ENCODE measurements at places on chromosomes 7 and 10. TPM values are rescaled to one million over a fixed set of nuclear protein-coding genes. Genes with fewer than 3 reads are reported as not detected.

Gene ZNF239
- polyA plus RNA-seq = 10.5 TPM

Gene SPDYE16
- 1.5 TPM for polyA plus RNA-seq

Gene SEPTIN14
- 0.47 TPM for polyA plus RNA-seq

Gene ANXA11
- 19.0 TPM for polyA plus RNA-seq

Gene HDAC9
- polyA plus RNA-seq = 30.9 TPM

Gene TACC2
- polyA plus RNA-seq = 107 TPM

Gene MYH16
- not detected for polyA plus RNA-seq

Gene HOXA3
- 29.2 TPM for polyA plus RNA-seq

Gene TMEM229A
- 3.7 TPM for polyA plus RNA-seq

Gene CPA4
- 1.6 TPM for polyA plus RNA-seq

Gene ZNF488
- 32.5 TPM for polyA plus RNA-seq

Gene EN2
- 0.22 TPM for polyA plus RNA-seq

Gene LOXL4
- 0.76 TPM for polyA plus RNA-seq

Gene FAM24B
- 8.5 TPM for polyA plus RNA-seq

Gene LIPF
- not detected for polyA plus RNA-seq

Gene SRGN
- 27.5 TPM for polyA plus RNA-seq

Gene TMEM273
- 3.5 TPM for polyA plus RNA-seq

Gene ITIH5
- 53.3 TPM for polyA plus RNA-seq

Gene TAS2R41
- not detected for polyA plus RNA-seq

Gene DNTT
- not detected for polyA plus RNA-seq

Gene IGF2BP3
- 18.8 TPM for polyA plus RNA-seq

Gene ENTPD1
- polyA plus RNA-seq = 23.6 TPM

Gene ABCC2
- polyA plus RNA-seq = 0.44 TPM

Gene MRPS33
- polyA plus RNA-seq = 64.0 TPM

Gene DYNC1I1
- 45.6 TPM for polyA plus RNA-seq

Gene MUC3A
- 2.5 TPM for polyA plus RNA-seq

Gene EIF3B
- polyA plus RNA-seq = 84.4 TPM

Gene BAMBI
- polyA plus RNA-seq = 47.4 TPM

Gene PRSS37
- 0.45 TPM for polyA plus RNA-seq

Gene ABCB4
- 1.4 TPM for polyA plus RNA-seq

Gene PON1
- 1.1 TPM for polyA plus RNA-seq

Gene MOGAT3
- polyA plus RNA-seq = 0.12 TPM

Gene NUTM2E
- 0.35 TPM for polyA plus RNA-seq

Gene LIPK
- polyA plus RNA-seq = not detected

Gene CTTNBP2
- 33.7 TPM for polyA plus RNA-seq

Measured in spinal cord (tissue), 10 donors.